Fibroblast of lung (primary cell): ENCODE measurements at places on chromosomes 1 and 21. TPM values are rescaled to one million over a fixed set of nuclear protein-coding genes. Genes with fewer than 3 reads are reported as not detected.

The SDF4 gene
- total RNA-seq = 81.9 and 127 TPM in 2 replicates

The PROX1 gene
- total RNA-seq = under 0.01 and 0.17 TPM in 2 replicates

The SGIP1 gene
- 11.0 and 37.8 TPM in 2 replicates for total RNA-seq

The S100A16 gene
- 121 and 122 TPM in 2 replicates for total RNA-seq

The SPATA46 gene
- total RNA-seq = not detected in 2 replicates

The SERBP1 gene
- 128 TPM in 2 replicates for total RNA-seq

The PGLYRP4 gene
- not detected in 2 replicates for total RNA-seq

The ANXA9 gene
- under 0.01 and 0.33 TPM in 2 replicates for total RNA-seq

The CELA2A gene
- not detected in 2 replicates for total RNA-seq

The SLAMF1 gene
- not detected in 2 replicates for total RNA-seq

The ORC1 gene
- total RNA-seq = 0.26 and 0.83 TPM in 2 replicates

The UTP11 gene
- 34.8 and 39.5 TPM in 2 replicates for total RNA-seq

The GBP2 gene
- 70.7 and 96.8 TPM in 2 replicates for total RNA-seq
